MV-4-11 (cell line): ENCODE measurements at places on chromosomes 16 and 17.
A peak's percentile ranks its signal among the peaks of the same experiment; 100 is the strongest.

DNA sequence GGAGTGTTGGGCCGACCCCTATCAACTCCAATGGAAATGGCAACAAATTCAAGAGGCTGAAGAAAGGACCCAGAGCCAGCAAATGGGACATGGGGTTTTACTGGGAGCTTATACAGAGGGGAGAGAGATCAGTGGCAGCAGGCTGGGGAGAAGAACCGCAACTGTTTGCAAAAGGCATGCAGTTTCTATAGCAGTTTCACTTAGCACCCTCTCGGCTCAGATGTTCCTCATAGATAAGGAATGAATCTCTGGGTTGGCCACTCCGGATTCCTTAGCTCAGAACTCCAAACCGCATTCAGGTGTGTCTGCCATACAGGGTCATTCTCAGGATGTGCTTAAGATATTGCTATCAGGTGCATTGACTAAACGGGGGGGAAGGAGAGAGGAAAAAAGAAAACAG lies 71.1 kb upstream of the RPL38 start:
- DNase-seq = no peak

DNA sequence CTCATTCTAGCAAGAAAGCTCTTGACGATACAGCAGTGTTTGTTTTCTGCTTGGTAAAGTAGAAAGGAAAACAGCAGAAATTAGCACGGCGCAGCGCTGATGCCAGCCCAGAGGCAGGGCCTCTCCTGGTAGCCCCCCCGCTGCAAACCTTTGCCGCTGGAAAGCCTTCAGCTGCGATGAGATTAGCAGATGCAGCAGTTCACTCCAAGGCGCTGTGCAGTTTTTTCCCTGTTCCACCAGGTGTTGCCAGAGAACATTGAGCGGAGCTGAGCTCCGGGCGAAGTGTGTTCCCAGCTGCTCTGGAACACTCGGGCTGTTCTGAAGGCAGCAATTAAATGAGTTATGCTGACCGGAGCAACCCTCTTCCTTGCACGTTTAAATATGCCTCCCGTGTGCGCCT lies 72.5 kb downstream of the RBFOX1 start:
- DNase-seq = no peak

GRCh38 chr17:17120294-17120693 lies 78.0 kb downstream of the MPRIP start:
- no peak for DNase-seq

DNA sequence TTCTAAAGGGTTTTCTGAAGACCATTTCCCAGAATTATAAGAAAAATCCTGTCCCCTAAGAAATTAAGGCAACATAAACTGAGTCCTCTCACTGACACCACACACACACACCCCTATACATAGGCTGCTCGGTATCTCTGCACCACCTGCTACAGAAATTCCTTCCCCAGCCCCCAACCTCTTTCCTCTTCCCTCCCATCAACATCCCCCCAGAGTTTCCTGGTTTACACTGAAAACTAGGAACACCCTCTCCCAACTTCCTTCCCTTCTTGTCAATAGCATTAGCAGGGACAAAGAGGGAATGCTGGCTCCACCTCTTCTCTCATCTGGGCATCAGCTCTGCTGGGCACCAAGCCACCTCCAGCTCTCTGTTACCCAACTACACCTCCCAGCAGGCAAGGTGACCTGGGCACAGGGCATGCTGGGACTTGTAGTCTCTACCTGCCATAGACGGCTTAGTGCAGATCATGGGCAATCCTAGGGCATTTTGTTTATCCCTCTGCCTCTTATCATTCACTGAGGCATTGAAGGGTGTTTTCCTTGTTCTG lies 15.7 kb downstream of the CAVIN1 start:
- DNase-seq = no peak

DNA sequence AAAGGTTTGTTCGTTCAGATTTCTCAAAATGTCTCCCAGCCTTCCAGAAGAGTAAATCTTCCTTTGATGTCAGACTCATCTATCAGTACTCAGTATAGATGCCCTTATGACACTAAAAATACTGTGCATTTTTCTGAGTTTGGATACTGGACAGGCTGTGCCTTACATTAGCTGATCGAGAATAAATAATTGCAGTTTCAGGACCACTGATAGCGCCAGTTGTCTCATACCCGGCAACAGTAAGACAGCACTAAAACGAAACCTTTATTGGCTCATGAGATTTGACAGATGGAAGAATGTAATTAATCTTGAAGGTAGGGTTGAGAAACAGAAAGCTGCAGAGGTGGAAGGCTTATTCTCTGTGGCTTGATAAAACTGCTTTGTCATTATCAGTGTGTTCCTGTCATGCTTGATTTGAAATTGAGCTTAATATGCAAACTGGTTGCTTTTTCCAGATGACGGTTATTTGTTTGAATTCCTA lies 1.2 kb downstream of the ATP6V0A1 start:
- peak; percentile 18 for DNase-seq
